ENCODE measurements at places on chromosomes 2 and 18.
A peak's percentile ranks its signal among the peaks of the same experiment; 100 is the strongest.

GRCh38 chr2:72695676-72696075 lies 130.2 kb downstream of the EXOC6B start:
- peak; percentile 20 for DNase-seq

GRCh38 chr2:208311954-208312353 lies 45.9 kb downstream of the PIKFYVE start:
- no peak for DNase-seq

GRCh38 chr2:231318954-231319353 lies 76.6 kb upstream of the B3GNT7 start:
- no peak for DNase-seq

GRCh38 chr18:9594823-9595596 lies 19.3 kb downstream of the PPP4R1 start:
- DNase-seq: no peak

DNA sequence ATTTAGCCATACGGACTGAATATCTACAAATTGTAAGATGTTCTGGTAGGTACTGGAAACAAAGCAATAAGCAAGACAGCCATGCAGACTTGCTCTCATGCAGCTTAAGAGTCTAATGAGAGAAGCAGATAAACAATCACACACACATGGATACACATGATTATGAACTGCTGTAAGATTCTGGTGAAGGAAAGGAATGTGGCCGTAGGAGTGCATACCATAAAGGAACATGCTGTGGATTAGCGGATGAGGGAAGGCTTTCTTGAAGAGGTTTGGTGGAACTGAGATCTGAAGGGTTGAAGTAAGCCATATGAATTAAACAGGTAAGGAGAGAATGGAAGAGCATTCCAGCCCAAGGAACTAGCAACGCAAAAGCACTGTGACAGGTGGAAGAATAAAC lies 13.8 kb downstream of the CCDC93 start:
- no peak for DNase-seq

GRCh38 chr2:8819194-8819593 lies 18.2 kb downstream of the KIDINS220 start:
- DNase-seq: no peak

- DNase-seq: no peak
Observed at GRCh38 chr2:8626572-8626971, 55.3 kb upstream of the ID2 start.

DNA sequence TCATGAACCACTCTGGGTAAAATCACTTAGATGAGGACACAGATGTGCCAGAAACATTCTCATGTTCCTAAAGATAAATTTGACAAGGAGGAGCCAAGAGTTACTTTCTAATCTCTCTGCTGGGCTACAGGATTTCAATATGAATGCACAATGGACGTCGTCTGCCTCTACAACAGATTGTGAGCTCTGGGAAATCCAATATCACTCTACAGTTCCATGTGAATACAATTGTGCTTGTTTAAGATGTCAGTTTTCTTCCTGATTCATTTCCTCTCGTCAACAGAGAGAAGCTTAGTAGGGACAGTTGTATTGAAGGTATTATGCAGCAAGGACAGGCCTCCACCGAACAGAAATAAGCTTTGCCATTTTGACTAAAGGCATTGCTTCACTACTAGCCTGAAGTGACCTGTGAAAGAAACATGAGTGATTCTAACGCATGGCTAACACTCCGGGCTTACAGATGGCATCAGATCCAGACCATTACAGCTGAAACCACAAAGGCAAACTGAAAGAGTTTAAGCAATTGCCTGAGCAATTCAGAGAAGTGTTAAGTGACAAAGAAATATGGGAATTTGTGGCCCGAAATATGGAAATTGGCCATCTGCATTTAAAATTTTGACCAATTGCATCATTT lies 1591.5 kb downstream of the LRP1B start:
- DNase-seq: no peak

DNA sequence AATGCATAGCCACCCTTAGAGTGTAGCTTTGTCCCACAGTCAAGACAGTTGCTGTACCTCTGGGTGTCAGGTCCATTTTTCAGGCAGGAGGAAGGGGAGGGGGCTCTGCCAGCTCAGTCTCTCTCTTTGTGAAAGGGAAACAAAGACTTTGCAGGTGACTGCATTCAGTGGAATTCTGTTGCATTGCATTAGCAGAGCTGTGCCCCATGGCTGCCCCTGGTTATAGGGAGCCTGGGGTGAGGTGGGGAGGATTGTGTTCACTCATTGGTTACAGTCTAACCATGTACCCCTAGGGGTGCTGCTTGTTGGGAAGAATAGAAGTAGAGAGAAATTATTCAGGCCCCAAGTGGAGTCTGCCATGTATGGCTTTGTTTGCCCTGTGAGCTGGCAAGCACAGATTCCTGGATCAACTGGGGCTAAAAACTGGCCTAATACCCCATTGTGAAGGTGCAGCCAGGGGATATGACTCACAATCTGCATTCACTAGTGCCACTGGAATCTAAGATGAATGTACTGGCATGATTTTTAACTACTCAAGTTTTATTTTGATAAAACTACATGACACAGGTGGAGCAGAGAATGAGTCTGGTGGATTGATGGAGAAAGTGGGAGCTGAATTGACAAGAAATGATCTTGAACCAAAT lies 118.4 kb downstream of the SH3BP4 start:
- no peak for DNase-seq

- DNase-seq: no peak
Observed at GRCh38 chr18:63626431-63626830, 17.6 kb downstream of the SERPINB4 start.

GRCh38 chr2:203870481-203870880 lies 2.9 kb downstream of the CTLA4 start:
- DNase-seq: no peak

GRCh38 chr18:58983260-58984155 lies 118.8 kb downstream of the ZNF532 start:
- no peak for DNase-seq

- peak; percentile 24 for DNase-seq
Observed at GRCh38 chr2:226837787-226838603, 2.1 kb downstream of the RHBDD1 start.

DNA sequence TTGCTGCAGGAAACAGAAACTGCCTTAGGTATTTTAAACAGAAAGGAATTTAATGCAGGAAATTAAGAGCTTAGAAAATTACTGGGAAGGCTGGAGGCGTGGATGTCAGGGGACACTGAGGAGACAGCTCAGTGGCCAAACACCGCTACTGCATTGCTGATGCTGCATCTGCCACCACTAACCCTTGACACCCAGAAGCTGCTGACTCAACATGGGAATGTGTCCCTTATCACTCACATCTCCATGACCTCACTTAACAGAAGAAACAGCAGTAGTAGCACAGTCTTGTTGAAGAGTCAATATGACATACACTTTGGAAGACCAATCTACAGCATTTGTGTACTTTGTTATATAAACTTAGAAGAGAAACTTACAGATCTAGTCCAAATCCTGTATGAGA lies 906.1 kb downstream of the SLC4A3 start:
- DNase-seq: peak; percentile 43

GRCh38 chr2:238378230-238379095 lies 48.3 kb upstream of the ASB1 start:
- DNase-seq: peak; percentile 38

DNA sequence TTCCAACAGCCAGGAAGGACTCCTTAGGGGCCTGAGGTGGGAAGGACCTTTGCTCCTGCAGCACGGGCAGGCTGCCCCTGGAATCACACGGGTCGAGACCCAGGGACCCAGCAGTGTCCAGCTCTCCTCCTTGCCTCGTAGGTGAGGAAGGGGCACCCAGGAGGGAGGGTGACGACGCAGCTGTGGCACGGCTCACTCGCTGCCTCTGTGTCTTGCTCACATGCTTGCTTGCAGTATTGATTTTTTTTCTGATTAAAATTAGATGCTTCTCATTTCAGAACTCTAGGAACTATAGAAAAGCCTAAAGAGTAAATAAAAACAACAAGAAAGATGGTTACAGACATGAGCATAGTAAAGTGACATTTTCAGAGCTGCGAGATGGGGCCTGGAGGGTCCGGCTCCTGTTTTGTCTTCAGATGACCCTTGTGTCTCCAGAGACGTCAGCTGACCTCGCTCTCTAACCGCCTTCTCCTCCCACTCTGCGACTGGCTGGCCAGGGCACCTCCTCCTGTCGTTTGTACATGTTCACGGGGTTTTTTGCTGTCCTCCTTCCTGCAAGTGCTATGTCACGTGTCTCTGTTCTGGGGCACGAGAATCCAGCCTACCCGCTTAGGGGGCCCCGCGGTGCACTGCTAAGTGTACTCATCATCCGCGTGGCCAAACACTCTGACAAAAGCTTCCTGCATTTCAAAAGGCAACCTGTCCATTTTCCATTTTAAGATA lies 65.7 kb upstream of the ZNF236 start:
- no peak for DNase-seq

DNA sequence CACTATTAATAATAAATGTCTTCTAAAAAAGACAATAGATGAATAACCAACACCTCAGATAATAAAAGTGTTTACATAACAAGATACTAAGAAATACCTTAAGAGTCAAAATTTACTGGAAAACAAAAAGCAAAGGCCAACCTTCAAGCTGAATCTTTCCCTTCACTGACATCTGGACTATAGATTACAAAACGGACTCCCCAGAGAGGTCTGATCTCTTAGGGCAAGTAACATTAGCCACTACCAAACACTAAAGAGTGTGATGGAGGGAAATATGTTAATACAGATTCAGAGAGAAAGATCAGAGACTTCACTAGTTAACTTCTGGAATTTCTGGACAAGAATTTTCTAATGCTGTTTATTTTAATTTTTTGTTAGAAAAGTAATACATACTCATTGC lies 13.9 kb downstream of the CLASP1 start:
- DNase-seq: no peak

- peak; percentile 52 for DNase-seq
Observed at GRCh38 chr2:45300026-45300750, 290.9 kb upstream of the SIX2 start.

DNA sequence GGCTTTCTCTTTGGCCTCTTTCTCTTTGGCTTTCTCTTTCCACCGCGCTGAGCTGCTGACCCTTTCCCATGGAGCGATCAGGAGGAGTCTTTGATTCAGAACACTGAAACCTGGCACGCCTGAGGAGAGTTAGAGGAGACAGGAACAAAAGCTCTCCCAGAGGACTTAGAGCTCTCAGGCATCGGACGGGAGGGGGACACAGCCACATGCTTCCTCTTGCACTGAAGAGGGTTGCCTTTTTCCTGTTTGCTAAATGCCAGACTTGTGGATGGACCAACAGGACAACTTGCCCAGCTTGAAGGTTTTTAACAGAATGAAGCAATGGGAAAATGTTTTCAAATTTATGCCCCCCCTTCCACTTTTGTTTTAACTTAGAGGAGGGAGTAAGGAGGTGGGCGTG lies 3.6 kb upstream of the PTPN18 start:
- no peak for DNase-seq

GRCh38 chr2:213216461-213216860 lies 65.0 kb upstream of the IKZF2 start:
- no peak for DNase-seq

DNA sequence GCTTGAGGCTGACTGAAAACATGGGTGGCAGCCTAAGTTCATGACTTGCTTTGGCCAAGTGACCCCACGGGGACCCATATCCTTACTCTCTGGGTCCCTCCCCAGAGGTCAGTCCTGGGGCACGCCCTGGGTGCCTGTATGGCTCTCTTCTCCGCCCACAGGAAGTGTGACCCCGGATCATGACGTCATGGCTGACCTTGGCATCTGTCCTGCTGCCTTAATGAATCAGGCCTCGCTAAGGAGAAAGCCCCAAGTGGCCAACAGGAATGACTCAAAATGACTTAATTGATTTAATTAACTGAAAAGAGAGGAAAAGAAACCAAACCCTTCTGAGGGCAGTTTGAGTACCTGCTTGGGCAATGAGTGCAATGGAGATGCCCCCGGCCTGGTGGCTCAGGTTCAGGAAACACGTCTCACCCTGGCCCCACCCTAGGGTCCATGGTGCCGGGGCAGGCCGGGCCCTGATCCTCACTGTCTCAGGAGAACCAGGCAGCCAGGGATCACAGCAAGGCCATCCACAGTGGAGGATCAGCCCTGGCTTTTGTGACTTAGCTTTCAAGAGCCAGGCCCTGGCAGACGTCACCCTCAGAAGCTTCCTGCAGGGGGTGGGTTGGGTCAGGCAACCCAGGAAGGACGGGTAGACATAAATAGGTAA lies 112.0 kb downstream of the CYP26B1 start:
- DNase-seq: peak; percentile 14

DNA sequence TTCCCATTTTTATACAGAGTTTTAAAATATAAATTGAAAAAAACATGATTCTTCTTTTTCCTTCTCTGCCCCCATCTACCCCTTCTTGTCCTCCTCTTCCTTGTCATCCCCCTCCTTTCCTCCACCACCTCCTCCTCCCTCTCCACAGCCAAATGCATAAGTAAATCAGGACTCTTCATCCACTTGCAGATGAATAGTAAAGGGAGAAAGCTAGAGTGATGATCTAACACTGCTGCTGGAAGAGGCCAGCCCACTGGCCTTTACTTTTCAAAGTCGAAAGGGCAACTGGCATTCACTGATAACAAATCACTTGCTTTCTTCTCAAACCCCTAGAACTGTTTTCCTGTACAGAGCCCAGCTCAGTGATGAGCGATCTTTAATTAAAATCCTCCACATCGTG lies 205.8 kb downstream of the PDE1A start:
- no peak for DNase-seq

- no peak for DNase-seq
Observed at GRCh38 chr2:179746981-179747380, 114.4 kb downstream of the ZNF385B start.

GRCh38 chr2:42053791-42054701 lies 6.2 kb downstream of the PKDCC start:
- DNase-seq: no peak

DNA sequence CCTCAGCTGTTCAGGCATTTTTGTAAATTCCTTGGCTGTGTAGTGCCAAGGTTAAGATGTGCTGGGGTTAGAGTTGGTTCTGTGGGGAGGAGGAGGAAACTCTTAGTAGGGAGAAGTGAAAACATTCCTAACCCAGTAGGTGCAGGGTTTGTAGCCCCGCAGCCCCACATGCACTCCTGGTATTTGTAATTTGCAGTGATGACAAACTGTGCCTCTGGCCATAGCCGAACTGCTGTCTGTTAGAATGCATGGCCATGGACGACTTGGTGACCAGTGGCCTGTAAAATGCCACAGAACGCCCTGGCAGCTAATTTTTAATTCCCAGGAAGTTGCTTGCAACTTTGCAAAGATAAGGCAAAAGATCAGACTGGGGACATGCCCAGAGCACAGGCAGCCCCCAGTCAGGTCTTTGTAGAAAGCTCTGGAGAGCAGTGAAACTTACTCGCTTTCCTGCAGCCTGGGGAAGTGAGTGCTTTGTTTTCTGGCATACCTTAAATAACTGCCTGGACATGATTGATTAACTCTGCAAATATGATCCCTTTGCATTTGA lies 38.4 kb downstream of the LYPD6B start:
- no peak for DNase-seq

- no peak for DNase-seq
Observed at GRCh38 chr2:29166242-29167039, 51.2 kb downstream of the CLIP4 start.

DNA sequence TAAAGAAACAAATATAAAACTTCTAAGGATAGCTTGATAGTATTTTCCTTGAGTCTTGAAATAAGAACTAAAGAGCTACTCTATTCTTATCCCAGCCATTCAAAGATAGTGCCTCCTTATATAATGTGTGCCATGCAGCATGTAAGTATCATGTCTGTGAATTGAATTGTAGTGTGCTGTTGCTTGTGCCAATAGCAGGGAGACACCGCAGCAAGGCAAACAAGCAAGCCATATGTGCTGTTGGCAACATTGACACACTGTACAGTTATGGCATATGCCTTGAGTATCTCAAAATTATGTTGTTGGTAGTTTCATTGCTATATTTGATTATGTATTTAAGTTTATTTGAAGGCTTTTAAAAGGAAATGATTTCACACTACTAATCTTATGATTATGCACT lies 58.2 kb downstream of the ERBB4 start:
- DNase-seq: no peak

- DNase-seq: no peak
Observed at GRCh38 chr2:219297766-219298456, 11.3 kb downstream of the PTPRN start.

Data from SJCRH30 (cell line).